ENCODE measurements at places on chromosomes 12 and 14. TPM values are rescaled to one million over a fixed set of nuclear protein-coding genes. Genes with fewer than 3 reads are reported as not detected.

GRCh38 chr12:98417266-98417665 is 98.1 kb upstream of the TMPO start:
- no peak for DNase-seq

Gene KRT71
- not detected for polyA plus RNA-seq

DNA sequence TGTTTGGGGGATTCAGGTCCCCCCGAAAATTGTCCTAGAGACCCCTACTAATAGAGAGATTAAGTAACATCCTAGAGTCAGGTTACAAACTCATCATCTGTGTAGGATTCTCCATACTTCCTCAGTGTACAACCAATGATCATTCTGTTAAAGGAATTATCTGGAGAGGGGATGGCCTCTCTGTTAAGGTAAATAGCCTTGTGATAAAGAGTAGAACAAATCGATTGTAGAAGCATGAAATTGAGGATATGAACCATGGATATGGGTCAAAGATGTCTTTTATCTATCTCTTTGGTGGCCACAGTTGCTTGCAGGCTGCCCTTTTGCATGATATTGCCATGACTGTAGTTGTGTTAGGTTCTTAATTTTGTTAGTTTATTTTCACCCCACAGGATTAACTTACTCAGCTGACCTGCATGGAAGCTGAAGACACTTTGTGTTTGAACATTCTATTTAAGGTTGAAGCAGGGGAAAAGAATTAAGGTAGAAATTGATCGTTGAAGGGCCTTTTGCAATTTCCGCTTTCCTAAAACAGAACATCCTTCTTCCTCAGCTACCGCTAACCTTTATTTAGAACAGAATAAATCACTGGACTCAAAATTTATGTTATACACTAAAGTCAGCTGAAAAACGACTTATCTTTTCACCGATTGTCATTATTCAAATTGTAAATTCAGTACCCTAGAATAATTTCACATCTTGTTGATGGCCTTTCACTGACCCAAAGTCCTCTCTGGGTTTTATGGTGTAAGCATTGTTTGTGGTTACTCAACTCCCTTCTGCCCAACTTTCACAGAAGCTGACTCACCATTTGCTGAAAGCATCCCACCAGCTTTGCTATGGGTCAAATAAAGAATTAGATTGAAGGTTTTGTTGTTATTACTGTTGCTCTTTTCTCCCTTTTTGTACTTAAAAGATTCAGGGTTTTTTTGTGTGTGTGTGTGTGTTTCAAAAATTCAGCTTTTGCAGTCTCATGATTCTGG is 52.3 kb downstream of the IRAK3 start:
- DNase-seq = no peak

Gene DDX54
- polyA plus RNA-seq = 64.8 TPM

DNA sequence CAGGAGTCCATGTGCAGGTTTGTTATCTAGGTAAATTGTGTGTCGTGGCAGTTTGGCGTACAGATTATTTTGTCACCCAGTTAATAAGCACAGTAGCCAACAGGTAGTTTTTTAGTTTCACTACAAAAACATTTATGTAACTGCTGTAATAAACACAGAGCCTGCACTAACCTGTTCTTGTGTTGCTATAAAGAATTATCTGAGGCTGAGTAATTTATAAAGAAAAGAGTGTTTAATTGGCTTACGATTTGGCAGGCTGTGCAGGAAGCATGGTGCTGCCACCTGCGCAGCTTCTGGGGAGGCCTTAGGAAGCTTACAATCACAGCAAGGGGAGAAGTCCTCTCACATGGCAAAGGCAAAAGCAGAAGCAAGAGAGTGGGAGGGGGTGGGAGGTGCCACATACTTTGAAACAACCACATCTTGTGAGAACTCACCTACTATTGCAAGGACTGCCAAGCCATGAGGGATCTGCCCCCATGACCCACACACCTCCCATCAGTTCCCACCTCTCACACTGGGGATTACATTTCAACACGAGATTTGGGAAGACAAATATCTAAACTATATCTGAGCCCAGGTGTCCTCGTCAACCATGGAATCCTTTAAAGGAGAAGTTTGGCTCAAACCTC is 266.4 kb upstream of the GRIP1 start:
- no peak for DNase-seq

Gene CD163L1
- polyA plus RNA-seq = 7.4 TPM

DNA sequence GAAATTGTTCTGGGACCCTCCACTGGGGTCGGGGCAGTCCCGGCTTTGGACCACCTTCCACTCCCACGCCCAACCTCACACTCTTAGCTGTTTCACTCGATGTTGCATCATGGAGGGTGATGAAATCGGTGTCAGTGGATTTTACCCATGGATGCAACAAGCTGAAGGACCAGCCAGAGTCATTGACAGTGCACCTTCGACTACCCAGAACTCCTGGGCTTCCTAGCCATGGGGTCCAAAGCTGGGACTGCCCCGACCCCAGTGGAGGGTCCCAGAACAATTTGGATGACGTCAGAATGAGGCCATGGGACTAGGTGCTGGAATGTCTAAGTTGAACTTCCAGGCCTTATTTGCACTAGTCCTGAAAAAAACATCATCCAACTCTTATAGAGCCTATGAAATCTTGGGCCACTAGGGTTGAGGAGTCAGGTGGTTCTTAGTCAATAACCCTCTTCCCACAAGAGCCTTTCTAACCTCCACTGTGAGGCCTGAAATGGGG is 882 bp upstream of the IL23A start:
- DNase-seq = no peak

- DNase-seq = no peak
These were observed 2.9 kb upstream of the SMOC1 start for GRCh38 chr14:69876221-69876847.

DNA sequence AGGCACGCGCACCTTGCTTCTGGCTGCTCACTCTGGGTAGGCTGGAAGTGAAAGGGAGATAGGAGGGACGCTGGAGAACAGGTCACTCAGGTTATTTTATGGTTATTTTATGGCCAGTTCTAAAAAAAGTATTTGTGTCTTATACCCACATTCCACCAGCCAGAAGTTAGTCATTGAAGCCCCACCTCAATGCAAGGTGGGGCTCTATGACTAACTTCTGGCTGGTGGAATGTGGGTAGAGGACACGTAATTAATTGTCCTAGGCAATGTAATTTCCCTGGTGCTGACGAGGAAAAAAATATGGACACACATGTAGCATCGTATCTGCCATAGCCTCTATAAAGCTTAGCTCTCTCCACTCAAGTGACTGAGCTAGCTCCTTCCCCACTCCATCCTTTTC is 104.9 kb downstream of the PDZRN4 start:
- no peak for DNase-seq

GRCh38 chr12:101592921-101593320 is 1.9 kb upstream of the MYBPC1 start:
- DNase-seq = no peak

GRCh38 chr12:64125913-64126312 is 96.2 kb downstream of the KICS2 start:
- no peak for DNase-seq

DNA sequence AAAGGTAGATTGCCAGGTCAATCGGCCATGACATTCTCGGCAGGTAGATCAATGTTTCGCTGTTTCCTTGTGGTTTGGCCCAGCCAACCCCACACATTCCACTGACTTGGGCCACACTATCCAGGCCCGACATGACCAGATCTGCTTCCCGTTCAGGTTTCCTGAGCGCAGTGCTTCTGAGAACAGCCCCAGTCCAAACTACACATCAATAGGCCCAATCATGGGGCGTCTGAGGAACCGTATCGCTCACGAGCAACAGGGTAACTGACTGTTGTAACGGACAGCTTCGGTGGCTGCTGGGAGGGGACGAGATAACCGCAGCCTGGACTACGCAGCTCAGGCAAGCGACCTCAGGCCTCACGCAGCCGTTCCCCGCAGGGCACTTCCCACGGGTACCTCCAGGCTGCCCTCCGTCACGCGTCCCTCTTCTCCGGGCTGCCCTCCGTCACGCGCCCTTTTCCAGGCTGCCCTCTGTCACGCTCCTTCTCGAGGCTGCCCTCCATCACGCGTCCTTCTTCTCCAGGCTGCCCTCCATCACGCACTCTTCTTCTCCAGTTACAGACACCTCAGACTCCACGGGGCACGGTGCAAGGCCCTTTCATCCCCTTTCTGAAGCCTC is 14.7 kb downstream of the ZNF605 start:
- DNase-seq = no peak

- no peak for DNase-seq
These were observed 29.3 kb upstream of the EAPP start for GRCh38 chr14:34568803-34569202.

- no peak for DNase-seq
These were observed 1.8 kb downstream of the LYSET start for GRCh38 chr14:93186956-93187355.

Gene PEBP1
- 134 TPM for polyA plus RNA-seq

Gene WNT1
- not detected for polyA plus RNA-seq

DNA sequence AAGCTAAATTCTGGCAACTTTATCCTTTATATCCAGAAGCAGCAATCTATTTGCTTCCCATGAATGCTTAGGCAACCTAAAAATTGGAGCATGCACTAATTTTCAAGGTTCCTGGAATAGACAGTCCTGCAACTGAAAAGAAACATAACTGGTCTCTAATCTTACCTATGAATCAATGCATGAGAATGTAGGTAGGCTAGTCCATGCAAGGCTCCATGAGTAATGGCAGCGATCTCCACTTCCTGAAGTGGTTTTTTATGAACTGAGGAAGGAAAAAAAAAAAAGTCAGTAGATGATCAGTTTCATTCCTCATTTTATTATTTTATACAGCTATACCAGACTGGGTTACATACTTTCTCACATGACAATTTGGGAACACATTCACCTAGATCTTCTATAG is 102.0 kb downstream of the PEBP1 start:
- no peak for DNase-seq

- no peak for DNase-seq
These were observed 110.2 kb downstream of the SNAPC1 start for GRCh38 chr14:61872452-61872851.

- no peak for DNase-seq
These were observed 51.3 kb downstream of the KCNA5 start for GRCh38 chr12:5094986-5095385.

DNA sequence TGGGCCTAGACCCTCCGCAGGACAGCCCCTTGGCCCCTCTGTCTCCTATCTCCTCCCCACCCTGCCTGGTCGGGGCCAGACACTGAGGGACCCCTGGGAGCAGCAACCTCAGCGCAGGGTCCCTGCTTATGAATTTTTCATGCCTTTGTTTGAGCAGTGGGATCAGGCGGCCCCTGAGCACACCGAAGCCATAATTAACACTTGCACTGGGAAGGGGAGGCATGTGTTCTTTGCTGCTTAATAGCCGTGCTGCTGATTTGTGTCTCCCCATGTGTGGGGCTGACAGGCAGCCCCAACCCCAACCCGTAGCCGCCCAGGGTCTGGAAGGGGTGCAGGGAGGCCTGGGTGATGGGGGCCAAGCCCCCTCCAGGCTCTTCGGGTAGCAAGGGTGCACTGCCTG is 52.7 kb downstream of the FBRSL1 start:
- DNase-seq = no peak

- DNase-seq = no peak
These were observed 89.6 kb downstream of the DAAM1 start for GRCh38 chr14:59278111-59278510.

DNA sequence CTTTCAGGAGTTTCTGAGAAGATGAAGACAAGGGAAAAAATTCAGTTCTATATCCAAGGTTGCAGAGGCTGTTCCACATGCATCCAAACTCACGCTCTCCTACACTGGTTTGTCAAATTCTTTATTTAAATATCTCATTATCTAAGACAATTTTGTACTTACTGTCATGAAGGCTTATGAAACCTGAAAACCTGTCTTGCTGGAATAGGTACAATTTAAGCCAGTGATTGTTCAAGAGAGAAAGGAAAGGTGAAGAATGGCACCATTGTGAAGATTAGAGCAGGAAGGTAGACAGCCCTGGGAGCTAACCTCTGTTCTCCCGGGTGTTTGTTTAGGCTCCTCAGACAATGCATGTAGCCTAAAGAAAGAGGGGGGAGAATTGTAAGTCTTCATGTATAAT is 315.1 kb upstream of the PRKD1 start:
- no peak for DNase-seq

- no peak for DNase-seq
These were observed 43.2 kb downstream of the FBXO34 start for GRCh38 chr14:55314449-55314848.

DNA sequence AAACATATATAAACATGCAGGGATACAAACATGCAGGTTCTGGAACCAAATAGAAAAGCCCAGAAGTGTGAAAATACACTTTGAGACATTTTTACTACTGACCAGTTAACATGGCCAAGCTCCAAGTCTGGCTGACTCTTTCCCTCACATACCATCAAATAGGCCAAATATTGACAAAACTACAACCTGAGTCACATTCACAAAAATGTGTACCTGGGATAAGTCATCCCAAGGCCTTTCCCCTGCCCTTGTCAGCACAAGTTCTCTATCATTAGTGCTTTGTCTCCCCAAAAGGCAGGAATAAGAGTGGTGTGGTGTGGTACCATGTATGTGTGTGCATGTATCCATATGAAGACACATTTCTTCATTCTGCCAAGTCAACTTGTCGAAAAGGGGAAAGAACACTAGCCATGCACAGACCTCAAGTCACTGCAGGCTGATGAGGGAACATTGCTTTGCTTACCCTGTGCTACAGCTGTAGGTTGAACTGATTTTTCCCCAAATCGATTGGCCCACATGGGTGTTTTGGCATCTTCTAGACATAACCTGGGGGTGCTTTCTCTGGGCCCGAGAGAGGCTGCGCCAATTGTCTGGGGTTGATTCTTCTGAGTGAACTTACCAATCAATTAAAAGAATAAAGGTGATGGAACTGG is 14.9 kb downstream of the HOXC4 start:
- DNase-seq = no peak

Gene POTEG
- not detected for polyA plus RNA-seq

DNA sequence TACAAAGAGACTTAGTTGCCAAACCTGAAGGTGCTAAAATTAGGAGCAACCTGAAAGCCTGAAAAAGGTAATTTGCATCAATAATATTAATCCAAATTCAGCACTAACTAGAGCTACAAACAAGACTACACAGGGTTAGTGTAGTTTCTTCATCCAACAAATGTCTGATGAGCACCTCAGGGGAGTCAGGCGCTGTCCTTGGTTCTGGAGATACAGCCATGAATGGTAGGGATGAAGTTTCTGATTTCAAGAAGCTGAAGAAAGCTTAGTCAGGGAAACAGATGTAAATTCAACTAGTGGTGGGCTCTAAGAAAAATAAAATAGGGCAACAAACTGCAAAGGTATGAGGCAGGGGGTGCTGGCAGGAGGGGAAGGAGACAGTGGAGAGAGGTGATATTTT is 266.3 kb downstream of the GLT1D1 start:
- no peak for DNase-seq

- no peak for DNase-seq
These were observed 12.7 kb upstream of the HDAC7 start for GRCh38 chr12:47832263-47832933.

Gene CLEC2B
- 1.9 TPM for polyA plus RNA-seq

- DNase-seq = no peak
These were observed 4.9 kb downstream of the OR10P1 start for GRCh38 chr12:55641595-55641994.

GRCh38 chr12:123531091-123531490 is 2.4 kb downstream of the RILPL1 start:
- DNase-seq = no peak

Measured in forelimb muscle (tissue), 1 donor.